ENCODE measurements at places on chromosomes 1 and 21.

GRCh38 chr1:189851806-189852367, 625.8 kb downstream of the BRINP3 start:
- DNase-seq = no peak

DNA sequence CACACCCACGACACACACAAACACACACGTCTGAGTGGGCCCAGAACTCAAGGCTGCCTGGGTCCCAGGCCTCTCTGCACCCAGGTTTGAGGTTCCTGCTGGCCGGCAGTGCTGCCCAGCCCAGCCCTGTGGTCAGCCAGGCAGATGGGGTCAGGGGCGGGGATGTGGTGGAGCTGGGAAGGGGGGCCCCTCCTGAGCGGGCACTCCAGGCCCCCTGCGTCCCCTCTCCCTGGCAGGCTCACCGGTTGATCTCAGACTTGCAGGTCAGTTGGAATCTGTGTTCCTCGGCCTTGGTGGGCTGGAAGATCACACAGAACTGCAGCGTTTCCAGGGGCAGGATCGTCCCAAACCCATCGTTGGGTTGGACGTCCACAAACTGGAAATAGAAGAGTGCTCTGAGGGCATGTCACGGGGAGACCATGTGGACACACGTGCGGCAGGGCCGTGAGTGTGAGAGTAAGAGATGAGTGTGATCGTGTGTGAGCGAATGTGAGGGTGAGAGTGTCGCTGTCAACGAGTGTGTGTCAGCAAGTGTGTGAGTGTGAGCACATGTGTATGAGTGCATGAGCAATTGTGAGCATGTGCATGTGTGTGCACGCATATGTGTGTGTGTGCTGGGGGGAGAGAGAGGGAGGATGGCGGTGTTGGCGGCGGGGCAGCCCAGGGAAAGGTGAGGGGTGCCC, 19.7 kb upstream of the TMEM52 start:
- DNase-seq = no peak

DNA sequence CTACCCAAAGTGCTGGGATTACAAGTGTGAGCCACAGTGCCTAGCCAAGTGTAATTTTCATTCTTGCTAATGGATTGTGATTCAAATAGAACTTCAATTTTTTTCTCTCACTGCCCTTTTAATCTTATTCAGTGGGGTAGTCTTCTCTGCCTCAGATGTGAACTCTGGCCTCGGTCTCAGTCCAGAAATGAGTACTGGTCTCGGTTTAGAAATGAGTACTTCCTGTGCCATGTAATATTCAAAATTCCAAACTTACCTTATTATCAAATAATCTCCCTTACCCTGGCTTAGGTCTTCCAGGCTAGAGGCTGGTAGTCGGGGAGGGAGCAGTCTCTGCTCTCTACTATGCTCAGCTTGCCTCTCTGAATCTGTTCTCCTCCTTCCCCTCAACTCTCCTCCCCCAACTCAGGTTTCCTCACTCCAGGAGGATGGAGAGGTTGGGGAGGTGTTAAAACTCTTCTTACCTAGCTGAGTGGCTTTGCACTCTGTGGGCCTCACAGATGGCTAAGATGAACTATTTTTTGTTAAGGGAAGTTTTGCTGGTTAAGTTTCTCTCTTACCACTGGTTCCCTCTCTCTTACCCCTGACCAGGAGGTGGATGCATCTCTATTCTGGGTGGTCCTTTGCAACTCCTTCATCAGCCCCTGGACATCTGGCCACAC, 4.8 kb upstream of the SLAMF9 start:
- no peak for DNase-seq

DNA sequence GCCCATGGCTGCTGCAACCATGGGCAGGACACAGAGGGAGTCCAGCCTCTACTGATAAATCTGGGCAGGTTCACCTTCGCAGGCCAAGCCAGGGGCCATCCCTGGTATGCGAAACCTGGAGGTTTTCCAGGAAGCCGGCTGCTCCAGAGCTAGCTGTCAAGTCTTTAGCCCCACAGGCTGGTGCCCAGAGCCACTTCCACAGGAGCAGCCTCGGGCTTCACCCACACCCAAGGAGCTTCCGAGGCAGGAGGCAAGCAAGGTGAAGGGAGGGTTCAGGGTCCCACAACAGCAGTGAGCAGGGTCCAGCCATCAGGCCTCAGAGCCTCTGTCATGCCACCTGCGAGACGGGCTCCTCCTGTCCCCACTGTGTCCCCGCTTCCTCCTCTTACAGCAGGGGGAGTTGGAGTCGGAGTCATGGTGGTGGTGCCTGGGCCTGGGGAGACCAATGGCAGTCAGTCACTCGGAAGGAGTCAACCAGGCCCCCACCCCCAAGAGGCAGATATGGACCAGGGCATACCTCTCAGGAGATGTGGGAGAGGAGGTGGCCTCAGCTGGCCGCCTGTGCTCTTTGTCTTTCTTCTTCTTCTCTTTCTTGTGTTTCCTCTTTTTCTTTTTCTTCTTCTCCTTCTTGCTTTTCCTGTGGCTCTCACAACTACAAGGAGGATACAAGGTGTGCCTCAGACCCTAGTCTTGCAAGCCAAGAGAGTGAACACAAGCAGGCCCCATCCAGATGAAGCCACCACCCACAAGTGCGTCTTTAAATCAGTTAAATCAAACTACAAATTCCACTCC, 2.1 kb downstream of the C1orf35 start:
- no peak for DNase-seq

DNA sequence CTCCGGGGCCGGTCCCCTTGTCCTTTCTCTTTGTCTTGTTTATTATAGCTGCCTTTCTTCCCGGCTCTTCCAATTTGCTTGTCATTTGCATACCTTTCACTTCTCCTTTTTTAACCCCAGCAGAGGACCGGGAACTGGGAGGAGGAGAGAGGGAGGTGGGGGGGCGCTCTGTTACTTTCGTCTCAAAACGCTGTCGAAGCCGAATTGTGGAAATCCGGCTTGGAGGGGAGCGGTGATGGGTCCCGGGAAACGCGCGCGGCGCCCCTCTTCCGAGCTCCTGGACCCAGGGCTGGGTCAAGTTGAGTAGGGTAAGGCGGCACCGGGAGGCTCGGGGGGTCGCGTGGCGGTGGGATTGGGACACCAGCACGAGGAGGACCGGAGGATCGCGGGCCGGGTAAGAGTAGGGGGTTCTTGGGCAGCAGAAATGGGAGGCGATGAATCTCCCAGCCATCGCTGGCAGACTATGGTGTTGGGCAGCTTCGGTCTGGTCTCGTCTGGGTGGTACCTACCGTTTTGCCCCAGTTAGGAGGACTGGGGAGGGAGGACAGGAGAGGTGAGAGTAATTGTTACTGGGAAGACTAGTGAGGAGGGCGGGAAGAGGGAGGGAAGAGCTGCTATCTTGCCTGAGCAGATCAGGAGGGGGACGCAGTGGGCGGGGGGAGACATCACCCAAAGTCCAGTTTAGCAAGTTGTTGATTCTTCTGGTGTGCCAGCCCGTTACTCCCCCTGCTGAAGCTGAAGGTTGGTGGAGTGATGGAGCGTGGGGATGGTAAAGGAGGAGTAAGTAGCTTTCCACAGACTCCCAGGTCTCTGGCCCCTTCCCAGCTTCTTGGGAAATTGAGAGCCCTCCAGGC, 1.5 kb downstream of the PROX1 start:
- no peak for DNase-seq

GRCh38 chr1:169795687-169796086, 980 bp upstream of the METTL18 start:
- no peak for DNase-seq

GRCh38 chr1:218705911-218706893, 361.1 kb downstream of the TGFB2 start:
- no peak for DNase-seq

DNA sequence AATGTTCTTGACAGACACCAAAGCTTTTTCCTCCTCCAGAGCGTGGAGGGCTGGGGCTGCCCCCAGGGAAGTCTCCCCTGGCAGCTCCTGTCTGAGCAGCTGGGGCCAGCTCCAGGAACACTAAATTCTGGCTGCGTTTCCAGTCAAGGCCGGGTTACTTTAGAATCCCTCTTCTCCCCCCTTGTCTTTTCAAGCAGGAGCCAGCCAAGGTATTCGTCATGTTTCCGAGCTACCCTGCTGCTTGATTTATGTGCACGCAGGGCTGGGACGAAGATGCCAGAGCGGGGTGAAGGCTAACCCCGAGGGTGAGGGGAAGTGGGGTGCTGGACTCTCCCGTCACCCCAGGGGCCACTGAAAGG, 68.1 kb upstream of the ANGPTL1 start:
- no peak for DNase-seq

DNA sequence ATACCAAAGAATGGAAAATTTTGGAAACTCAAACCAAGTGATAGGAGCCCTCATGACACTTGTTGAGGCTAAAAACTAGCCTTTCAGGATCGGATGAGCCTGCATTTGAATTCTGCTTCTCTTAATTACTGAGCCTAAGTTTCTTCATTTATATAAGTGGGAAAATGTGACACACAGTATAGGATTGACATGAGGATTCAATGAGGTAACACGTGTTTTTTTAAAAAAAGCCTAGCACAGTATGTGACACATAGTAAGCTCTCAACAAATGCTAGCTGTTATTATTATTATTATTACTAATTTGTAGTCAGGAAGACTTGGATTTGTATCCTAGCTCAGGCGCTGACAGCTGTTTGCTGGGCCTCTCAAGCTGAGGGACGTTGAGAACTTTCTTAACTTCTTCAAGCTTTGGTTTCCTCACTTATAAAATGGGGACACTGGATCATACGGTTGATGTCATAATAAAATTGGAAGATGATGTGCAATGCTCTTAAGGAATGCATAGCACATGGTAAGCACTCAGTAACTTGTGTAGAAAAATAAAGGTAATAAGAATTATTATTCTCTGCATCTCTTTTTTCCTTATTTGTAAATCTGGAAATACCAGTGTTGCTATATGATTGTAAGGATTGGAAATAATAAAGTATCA, 55.4 kb upstream of the JUN start:
- DNase-seq = no peak

DNA sequence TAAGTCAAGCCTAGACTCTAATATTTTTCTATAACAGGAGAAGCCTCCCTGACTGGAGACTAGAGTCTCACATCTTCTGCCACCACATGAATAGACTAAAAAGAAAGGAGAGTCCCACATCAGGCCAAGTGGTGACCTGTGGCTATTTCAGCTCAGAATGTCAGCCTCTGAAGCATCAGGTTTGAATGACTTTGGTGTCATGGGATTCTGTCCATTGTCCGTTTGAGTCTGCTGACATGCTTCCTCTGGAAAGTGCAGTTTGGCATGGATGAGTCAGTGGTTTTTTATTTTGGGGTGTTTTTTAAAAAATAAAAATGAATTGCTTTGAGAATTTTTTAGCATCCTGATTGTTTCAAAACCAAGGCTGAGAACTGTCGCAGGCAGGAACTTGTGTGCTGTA, 19.5 kb downstream of the DYRK3 start:
- no peak for DNase-seq

DNA sequence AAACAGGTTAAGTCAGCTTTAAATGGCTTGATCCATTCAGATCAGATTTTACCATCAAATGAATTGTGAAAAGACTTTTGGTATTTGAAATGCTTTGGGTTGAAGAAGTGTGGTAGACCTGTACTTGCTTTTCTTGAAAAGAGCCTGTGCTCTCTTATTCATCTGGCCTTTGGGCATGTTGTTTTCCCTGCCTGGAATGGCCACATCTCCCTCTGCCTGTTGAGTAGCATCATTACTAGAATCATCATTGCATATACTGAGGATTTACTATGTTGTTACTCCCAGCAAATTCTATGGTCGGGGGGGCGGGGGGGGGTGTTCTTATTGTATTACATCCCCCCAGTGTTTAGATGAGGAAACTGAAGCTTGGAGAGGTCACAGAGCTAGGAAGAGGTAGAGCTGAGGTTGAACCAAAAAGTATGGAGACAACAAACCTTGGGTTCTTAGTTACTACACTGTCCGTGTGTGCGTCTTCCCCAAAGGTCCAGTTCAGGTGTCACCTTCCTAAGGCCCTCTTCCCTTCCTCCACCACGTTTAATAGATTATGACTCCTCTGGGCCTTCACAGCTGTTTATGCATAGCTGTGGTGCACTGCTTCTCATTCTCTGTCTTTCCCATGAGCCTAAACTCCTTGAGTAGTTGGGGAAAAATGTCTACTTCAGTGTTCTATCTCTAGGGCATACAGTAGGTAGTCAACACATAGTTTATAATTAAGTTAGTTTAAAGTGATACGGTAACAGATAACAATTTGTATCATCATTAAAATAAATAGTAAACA, 246.4 kb upstream of the HOOK1 start:
- DNase-seq = no peak

GRCh38 chr21:44856131-44856530, 17.4 kb downstream of the PTTG1IP start:
- DNase-seq = no peak

- DNase-seq = peak; percentile 91
Measured at GRCh38 chr1:218785928-218786327, 387.8 kb upstream of the LYPLAL1 start.

Measured in brain pericyte (primary cell).